ENCODE measurements at places on chromosomes 4 and X.

DNA sequence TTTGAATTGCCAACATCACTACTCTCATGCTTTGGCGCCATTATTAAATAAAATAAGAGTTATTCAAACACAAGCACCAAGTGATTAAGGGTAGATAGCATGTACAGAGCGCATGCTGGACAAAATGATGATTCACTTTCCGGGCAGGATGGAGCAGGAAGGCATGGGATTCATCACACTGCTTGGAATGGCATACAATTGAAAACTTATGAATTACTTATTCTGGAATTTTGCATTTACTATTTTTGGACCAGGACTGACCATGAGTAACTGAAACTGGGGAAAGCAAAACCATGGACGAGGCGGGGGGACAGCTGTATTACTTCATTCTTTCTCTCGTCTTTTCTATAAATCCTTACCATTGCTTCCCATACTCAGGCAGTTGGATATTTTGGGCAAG, 28.5 kb upstream of the FGF5 start:
- DNase-seq, result no peak

DNA sequence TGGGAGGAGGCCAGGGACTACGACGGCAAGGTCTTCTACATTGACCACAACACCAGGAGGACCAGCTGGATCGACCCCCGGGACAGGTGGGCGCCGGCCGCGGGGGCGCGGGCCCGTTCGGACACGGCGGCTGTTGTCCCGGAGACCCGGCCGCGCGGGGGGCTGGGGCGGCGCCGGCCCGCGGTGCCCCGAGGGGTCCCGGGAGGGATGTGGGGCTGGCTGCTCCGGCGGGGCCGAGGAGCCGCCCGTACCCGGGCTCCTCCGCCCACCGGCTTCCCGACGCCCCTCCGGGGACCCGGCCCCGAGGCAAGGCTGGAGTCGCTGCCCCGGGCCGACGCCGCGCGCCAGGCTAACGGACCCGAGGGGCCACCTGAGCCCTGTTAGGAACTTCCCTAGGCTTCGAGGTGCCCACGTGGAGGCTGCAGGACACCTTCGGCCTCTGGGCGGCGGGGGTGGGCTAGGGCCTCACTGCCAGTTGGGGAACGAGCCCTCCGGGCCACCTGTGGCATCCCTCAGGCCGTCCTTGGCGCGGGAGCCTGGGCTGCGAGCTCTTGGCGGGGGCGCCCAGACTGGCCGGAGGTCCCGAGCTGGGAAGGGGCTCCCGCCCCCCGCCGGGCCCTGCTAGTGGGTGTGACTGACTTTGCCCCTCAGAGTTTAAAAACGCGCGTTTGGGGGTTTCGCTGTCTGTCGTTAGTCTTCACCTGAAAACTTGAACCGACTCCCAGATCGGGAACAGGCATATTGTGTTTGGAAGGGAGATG, 660 bp downstream of the WWC2 start:
- peak; percentile 90 for DNase-seq

- DNase-seq, result no peak
Observed at GRCh38 chr4:99394896-99395295, 40.2 kb downstream of the ADH7 start.

DNA sequence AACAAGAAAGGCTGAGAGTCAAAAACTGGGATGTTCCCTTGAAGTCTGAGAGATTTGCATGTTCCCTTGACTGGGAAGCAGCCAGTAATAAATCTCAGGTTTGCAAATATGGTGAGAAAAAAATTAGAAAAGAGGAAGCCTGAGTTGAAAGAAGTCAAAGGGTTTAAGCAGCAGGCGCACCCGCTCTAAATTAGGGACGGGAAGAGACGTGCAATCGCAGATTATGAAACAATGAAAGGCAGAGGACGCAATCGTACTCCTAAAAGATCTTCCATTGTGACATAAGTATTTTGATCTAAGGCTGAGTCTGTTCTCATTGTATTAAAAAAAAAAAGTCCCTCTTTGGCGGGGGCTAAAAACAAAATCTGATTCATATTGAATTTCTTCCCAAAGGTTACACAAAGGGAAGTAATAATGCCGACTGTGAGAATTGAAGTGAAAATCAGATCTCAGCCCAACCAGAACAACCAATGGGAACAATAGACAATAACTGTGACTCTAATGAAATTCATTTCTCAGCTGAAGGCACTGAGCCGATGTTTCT, 28.2 kb downstream of the SAT1 start:
- no peak for DNase-seq

DNA sequence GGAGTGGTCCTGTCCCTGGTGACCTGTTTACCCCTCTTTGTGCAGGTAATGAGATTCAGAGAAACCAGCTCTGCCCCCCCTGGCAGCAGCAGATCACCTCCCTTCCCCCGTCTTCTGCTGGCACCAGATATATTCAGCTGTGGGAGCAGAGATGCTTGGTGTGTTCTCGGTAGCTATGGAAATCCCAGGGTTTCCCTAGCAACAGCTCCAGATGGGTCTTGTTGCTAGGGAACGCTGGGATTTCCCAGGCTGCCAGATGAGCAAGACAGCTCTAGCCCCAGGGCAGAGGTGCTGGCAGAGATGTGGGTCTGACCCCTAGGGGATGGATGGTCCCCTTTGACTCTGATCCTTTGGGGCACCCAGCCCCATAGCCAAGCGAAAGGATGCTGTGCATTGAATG, 20.2 kb downstream of the CETN2 start:
- DNase-seq, result peak; percentile 36

GRCh38 chr4:62070291-62070852, 870.2 kb downstream of the ADGRL3 start:
- DNase-seq, result peak; percentile 53

DNA sequence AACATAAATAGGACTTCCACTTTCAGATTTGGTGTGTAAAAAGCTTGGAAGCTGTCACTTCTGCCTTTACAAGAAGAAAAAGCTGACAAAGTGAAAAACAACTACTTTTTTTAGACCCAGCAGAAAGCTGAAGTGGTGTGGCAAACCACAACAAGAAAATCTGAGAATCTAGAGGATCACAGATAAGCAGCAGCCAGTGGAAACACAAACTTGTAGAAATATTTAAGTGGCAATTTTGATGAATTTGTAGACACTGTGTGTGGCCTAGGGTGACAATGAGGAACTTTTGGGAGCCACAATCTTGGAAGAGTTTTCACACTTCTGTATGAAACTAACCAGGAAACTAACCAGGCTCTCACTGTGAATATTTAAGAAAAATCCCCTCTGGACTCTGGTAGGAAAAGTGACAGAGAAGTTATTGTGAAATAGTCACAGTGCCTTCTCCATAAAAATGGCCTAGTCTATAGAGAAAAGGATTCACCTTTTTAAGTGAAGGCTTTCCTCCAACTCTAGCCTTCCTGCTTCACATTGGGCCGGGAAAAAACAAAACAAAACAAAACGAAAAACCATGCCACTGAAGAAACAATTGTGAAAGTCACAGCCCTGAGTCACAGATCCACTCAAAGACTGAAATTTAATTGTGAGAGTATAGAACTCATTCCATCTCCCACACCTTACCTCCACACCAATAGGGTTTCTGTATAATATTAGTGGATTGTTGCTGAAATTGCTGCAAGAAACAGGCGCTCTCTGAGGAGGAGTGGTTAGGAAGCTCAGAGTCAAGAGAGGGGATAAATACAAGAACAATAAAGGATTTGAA, 26.7 kb upstream of the GUCY1A1 start:
- DNase-seq, result no peak

GRCh38 chr4:112422644-112423043, 93.3 kb downstream of the NEUROG2 start:
- DNase-seq, result no peak

Measured in mesendoderm (in vitro differentiated cells).